Mesothelial cell of epicardium (in vitro differentiated cells): ENCODE measurements at places on chromosomes 5 and 9.

DNA sequence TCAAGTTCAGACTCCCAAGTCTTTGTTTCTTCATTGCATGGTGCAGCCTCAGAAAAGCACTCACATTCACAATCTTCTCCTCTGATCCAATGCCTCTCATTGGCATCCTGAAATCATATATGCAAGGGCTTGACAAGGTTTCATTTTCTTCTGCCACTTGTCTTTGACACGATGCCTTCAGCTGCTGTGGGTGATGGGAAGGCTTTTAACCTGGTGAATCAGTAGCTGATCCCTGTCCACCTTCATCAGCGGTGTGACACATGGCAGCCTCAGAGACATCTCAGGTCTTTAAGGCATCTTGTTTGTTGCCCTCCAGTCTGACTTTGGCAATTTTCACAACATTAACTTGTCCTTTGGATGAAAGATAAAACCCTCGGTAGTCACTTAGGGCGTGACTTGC, 147.2 kb downstream of the PRELID2 start:
- DNase-seq, result no peak

GRCh38 chr5:73968729-73969128, 342.7 kb downstream of the ARHGEF28 start:
- no peak for DNase-seq

- DNase-seq, result no peak
Measured at GRCh38 chr5:64615895-64616294, 74.4 kb upstream of the SHISAL2B start.

DNA sequence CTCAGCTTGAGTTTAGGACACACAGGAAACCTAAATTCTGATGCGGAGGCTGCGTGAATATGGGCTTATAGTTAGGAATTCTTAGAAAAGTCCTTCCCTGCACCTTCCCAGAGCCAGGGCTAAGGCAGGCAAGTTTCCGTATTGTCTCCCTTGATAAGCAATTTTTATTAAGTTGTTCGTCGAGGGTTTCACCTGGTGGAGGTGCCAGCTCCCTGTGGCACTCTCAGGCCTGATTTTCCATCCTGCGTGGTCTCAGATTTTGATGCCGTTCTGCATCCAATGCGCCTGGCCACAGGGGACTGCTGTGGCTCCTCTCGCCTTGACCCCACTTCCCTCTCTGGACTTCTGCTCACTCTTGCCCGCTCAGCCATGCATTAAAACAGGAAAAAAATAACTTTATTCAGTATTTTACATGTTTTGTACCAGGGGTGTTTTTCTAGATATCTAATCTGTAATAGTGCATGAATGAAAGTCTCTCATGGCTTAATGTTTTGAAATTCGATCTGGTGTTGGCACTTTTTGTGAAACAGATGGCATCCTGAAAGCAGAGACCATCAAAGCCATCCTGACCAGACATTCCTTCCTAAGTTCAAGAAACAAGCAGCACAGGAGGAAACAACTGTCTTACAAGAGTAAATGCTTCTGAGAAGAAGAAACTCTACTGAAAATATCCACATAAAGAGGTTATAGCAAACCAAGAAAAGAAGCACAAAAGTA, 50.7 kb downstream of the TRIP13 start:
- DNase-seq, result peak; percentile 22

- DNase-seq, result no peak
Measured at GRCh38 chr5:153881687-153882086, 157.0 kb downstream of the FAM114A2 start.

DNA sequence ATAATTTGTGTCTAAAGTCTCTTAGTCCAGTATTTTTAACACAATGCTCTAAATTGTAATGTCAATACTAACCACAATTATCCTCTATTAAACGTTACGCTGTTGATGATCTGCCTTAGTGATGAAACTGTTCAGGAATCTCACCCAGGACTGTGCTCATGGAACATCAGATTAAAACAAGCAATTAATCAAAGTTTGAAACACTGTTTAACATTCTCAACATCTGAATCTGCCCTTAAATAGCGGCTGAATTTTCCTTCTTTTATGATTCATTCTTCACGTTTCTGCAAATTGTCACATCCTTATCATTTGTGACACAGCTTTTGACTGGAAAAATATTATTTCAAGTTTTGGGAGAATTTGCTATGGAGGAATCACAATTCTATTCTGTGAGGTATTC, 113.8 kb downstream of the MARCHF11 start:
- DNase-seq, result no peak
